Thoracic aorta (tissue), 2 donors: ENCODE measurements at places on chromosomes 5 and 9.

GRCh38 chr9:126347093-126347492 lies 20.5 kb downstream of the MVB12B start:
- no peak for DNase-seq

DNA sequence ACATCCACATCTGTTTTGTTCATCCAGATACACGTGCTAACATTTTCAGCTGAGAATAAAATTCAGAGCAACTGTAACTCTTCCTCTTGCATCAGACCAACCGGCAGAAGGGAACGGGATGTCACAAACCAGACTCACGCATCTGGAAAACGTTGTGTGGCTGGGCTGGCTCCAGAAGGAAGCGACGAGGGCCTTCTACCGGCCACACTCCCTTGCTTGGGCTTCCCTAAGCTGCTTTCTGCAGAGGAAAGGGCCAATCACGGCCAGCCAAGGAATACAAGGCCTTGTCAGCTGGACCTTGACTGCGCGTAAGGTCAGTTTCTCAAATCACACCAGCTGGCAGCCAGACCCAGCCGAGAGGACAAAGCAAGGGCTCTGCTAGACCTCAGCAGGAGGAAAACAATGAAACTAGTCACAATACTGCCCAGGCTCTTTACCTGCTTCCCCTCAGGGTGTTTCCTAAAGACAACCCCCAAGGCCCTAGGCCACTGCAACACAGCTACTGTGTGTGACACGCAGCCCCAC lies 106.1 kb downstream of the THBS4 start:
- peak; percentile 15 for DNase-seq

- DNase-seq = no peak
These were observed 226.1 kb upstream of the NMUR2 start for GRCh38 chr5:152631221-152631620.

GRCh38 chr5:10801931-10802666 lies 41.1 kb upstream of the DAP start:
- no peak for DNase-seq

DNA sequence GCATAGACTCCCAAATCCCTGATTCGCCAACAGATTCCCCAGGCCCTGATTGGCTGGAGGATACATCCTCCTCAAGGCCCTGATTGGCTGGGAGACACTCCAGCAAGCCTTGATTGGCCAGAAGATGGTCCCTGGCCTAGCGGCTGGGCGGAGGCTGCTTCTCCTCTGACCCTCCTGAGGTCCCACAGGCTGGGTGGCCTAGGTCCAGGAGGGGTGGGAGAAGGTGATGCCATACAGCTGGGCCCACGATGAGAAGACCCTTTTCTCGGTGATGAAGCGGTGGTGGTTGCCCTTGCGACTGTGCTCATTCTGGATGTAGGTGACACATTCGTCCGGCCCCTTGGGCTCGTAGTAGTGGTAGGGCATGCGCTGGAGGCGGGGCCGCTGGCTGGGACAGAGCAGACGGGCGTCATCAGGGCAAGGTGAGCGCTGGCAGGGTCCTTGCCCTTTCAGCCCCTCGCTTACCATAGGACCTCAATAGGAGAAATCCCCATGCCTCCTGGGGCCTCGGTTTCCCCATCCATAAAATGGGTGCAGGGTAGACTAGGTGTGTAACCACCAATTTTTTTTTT lies 9.0 kb upstream of the AK1 start:
- no peak for DNase-seq

DNA sequence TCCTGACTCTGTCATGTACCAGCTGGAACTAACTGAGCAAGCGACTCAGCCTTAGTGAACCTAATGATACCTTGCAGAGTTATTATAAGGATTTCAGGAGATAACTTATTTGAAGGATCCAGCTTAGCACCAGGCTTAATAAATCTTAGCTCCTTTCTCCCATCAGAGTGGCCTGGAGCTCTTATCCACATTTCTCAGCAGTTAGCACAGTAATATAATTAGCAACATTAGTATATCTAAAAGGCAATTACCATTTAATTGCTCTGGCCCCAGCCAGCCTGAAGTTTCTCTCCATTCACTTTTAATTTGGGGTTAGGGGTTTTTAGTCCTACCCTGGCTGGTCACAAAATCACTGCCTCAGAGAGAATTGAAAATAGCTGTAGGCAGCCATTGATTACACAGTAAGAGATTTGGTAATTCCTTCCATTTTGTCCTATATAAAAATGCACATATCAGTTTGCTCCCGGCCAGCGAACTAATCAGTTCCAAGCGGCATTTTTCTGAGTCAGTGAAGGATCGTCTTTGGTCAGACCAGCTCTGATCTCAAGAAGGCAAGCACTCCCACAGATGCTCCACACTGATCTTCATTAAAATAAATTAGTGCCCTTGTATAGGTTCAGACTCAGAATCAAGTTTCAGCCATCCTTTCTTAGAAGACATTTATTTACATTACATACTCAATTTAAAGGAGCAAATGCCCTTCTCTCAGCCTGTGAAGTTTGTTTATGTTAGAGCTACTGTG lies 56.6 kb downstream of the SNCAIP start:
- DNase-seq = no peak

GRCh38 chr5:73514418-73514817 lies 16.2 kb downstream of the BTF3 start:
- no peak for DNase-seq

DNA sequence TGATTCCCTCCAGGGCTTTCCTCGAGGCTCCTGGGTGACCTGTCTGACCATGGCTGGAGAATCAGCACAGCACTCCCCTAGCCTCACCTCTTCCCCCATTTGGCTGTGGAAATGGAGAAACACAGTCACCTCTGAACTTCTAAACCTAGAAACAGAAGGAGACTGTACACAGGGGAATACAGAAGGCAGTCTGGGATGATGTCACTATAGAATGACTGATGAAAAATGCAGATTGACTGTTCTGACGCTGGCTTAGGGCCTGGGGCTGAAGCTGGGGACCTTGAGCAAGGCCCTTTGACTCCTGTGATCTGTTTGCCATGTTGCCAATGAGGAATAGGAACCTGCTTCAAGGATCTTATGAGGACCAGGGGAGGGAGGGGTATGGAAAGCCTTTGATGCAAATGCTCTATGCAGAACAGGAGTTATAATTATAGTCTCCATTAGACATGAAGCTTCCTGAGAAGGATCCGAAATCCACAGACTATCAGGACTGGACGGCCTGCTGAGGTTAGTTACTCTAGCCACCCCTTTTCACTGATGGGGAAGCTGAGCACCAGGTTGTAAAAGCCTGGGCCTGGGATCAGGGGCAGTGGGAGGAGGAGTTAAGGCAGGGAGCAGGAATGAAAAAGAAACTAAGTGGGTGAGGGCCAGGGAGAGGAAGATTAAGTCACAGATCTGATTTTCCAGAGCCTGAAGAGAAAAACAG lies 24.4 kb upstream of the ANXA6 start:
- DNase-seq = no peak

GRCh38 chr5:123486951-123487655 lies 24.9 kb upstream of the CSNK1G3 start:
- peak; percentile 9 for DNase-seq

DNA sequence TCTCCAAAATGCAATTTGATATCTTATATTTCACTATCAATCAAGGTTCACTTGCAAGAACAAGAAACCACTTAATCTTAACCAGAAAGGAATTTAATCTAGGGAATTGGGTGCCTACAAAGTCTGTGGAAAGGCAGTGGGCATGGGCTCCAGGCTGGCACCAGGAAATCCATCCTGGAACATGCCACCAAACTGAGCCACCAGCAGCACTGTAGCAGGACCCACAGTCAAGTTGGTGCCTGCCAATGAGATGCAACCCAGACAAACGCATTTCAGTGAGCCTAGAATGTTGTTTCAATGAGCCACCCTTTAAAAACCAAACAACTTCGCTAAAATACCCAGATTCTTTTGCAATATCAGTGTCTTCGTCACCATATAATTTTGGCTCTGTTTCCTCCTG lies 71.1 kb downstream of the PRKACG start:
- no peak for DNase-seq

- DNase-seq = no peak
These were observed 1.4 kb upstream of the GDNF start for GRCh38 chr5:37841203-37841602.

- DNase-seq = no peak
These were observed 38.9 kb downstream of the ADRA1B start for GRCh38 chr5:159955056-159955624.

- no peak for DNase-seq
These were observed 4.6 kb downstream of the SEPTIN8 start for GRCh38 chr5:132772291-132773070.

DNA sequence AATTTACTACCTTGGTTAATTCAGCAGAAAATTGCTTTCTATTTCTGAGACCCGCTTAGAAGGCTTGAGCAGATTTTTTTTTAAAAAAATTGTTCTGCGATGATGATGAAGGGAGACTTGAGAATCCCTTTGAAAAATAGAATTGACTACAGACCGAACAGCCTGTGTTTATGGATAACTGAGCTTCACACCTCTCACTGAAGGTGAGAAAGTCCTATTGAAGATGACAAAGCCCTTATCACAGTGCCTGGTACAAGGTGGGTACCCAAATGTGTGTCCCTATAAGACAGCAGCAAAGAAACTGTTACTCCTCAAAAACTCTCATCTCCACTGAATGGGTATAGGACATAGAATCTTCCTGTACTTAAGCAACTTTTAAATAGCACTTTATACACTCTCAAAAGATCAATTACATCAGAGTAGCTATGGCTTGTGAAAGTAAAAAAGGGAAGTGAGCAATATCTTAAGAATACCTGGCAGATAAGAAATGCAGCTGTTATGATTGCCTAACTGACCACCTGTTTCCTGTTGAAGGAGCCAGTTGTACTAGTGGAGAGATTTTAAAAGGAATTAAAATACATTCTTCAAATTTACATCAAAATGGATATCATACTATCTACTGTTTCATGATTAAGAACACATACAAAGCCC lies 419.7 kb downstream of the CHSY3 start:
- DNase-seq = no peak

DNA sequence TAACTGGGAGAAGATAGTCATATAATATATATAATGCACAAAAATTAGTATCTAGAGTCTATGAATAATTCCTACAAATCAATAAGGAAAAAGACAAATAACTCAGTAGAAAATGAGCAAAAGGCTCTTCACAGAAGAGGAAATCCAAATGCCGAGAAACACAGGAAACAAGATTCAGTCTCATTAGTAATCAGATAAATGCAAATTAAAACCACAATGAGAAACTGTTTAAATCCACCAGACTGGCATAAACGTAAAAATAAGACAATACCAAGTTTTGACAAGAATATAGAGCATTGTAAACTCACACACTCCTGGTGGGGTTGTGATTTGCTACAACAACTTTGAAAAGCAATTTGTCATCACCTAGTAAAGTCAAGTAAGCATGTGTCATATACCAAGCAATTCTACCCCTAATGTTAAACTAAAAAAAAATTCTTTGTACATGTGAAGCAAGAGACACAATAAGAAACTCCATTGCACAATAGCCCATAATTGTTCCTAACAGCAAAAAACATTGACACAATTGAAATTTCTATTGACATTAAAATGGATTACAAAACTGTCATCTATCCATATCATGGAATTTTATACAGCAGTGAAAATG lies 21.0 kb upstream of the UBLCP1 start:
- DNase-seq = no peak

DNA sequence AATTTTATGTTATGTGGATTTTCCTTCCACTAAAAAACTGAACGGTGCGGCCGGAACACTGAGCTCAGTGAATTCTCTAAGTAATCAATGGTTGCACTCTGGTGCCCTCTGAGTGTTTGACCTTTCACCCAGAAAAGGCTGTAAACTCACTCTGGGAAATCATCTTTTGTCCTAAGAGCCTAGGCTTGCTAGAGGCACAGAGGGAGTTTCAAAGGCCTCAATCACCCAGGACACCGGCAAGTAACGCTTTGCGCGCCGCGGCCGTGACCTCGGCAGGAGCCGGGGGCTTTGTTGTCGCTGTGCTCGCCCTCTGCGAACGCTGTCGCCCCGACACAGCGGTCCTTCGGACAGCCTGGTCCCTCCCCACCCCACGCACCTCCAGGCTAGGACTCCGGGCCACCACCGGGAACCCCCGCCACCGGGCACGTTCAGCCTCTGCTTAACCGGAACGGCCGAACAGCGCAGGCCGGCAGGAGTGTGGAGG lies 703 bp downstream of the ISCA1 start:
- DNase-seq = no peak

GRCh38 chr5:56506211-56506965 lies 273.3 kb upstream of the ANKRD55 start:
- no peak for DNase-seq

GRCh38 chr5:154868702-154869101 lies 10.3 kb downstream of the CNOT8 start:
- no peak for DNase-seq

DNA sequence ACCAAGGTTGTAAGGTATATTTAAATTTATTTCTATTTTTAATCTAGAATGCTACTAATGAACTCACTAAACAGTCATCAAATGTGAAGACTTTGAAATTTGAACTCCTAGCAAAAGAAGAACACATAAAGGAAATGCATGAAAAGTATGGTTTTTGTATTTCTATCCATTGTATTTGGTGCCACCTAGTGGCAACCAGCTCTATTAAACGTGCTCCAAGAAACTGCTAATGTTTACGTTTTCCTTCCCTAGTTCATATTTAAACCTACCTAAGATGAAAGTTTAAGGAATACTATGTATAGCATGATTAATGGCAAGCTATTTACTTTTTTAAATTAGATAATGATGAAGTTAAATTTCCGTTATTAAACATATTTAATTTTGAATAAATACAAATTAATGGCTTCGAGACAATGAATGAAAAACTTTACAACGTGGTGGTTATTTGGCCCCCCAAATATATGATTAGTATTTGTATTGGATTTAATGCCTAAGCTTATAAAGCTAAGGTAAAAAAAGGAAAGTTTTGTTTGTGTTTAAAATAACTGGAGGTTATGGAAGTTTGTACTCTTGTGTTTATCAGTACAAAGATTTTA lies 115.9 kb upstream of the SH3GL2 start:
- DNase-seq = no peak

GRCh38 chr5:180130876-180131740 lies 59.5 kb upstream of the RNF130 start:
- DNase-seq = no peak

GRCh38 chr9:18905883-18906629 lies 127.0 kb downstream of the SAXO1 start:
- no peak for DNase-seq

DNA sequence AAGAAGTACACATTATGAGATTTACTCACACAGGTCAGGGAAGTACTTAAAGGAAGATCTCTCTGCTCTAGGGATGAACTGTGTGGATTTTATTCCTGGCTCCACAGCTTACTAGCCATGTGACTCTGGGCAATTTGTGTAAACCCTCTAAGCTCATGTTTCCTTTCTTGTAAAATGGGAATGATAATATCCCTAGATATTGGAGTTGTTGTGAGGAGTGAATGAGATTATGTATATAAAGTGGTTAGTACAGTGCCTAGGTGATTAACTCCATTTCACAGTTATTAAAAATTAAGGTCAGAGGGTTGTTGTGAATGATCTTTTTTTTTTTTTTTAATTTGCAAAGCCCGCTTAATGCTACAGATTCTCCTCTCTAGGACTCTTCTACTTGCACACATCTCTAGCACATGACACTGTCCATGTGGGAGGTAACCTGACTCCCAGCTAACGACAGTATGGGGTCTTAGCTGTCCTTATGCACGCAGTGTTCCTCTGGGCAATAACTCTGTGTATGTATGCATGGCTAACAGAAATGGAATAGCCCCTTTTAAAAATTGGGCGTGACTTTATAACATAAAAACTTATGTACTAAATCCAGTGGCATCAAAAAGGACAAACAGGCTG lies 23.9 kb upstream of the MYOT start:
- DNase-seq = no peak

GRCh38 chr9:94853887-94854286 lies 127.4 kb downstream of the AOPEP start:
- no peak for DNase-seq

GRCh38 chr9:73470766-73471165 lies 319.1 kb downstream of the ANXA1 start:
- DNase-seq = no peak
